NCI-H146 (cell line): ENCODE measurements at places on chromosomes 5 and 9.

DNA sequence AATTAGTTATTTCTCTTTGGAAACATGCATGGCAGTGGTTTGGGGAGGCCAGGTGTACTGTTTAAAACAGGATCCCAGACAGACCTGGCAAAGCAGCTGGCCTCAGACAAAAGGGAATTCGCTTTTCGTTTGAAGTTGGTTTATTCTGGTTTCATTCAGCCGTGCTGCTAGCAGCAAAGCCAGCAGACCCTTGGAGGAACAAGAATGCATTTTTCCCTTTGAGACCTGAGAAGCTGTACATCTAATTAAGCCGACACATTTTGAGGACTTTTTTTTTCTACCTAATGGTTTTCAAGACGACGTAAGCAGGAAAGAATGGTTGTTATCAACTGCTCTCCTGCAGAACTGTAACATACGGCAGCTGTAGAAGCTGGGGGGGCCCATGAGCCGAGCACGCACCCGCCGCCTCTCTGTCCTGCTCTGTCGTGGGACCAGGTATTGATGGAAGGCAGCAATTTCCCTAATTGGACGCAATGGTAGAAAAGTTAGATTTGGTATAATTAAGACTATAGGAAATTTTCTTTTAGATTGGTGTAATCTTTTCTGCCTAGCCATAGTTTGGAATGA is 13.6 kb downstream of the PLEKHG4B start:
- DNase-seq: no peak

- peak; percentile 78 for DNase-seq
Observed at GRCh38 chr5:141084487-141084989, 9.9 kb upstream of the PCDHB2 start.

DNA sequence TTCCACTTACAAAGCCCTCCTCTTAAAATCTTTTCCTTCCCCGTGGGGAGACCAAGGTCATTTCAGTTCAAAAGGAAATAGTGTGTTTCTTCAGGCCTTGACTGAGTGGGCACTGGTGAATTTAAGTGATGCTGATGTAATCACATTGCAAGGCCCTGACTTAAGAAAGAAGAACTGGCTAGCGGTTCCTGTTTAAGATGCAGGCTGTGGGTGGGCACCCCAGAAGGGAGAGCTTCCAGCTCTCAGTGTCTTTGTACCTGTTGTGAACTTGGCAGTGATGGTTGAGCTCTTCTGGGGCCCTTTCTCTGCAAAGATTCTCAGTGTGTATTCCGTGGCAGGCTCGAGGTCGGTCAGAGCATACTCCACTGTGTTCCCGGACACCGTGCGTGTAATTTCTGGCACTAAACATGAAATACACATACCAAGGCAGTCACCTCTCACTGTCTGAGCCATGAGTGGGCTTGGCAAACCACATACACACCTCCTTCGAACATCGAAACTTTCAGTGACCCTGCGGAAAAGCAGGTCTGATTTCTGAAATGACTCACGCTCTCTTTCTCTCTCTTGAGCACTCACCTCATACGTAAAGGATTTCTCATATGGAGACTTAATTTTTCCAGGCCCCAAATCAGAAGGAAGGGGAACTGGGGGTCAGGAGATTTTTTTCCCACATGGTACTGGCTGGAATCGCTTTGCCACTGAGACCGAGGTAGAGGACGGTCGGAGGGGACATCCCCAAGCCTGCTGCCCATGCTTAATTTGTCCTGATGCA is 81.9 kb downstream of the TNC start:
- DNase-seq: no peak

- no peak for DNase-seq
Observed at GRCh38 chr9:127333221-127334064, 63.5 kb upstream of the SLC2A8 start.

- no peak for DNase-seq
Observed at GRCh38 chr9:115758441-115758840, 395.1 kb upstream of the PAPPA start.

- peak; percentile 39 for DNase-seq
Observed at GRCh38 chr5:171419688-171420430, 412 bp downstream of the FGF18 start.

DNA sequence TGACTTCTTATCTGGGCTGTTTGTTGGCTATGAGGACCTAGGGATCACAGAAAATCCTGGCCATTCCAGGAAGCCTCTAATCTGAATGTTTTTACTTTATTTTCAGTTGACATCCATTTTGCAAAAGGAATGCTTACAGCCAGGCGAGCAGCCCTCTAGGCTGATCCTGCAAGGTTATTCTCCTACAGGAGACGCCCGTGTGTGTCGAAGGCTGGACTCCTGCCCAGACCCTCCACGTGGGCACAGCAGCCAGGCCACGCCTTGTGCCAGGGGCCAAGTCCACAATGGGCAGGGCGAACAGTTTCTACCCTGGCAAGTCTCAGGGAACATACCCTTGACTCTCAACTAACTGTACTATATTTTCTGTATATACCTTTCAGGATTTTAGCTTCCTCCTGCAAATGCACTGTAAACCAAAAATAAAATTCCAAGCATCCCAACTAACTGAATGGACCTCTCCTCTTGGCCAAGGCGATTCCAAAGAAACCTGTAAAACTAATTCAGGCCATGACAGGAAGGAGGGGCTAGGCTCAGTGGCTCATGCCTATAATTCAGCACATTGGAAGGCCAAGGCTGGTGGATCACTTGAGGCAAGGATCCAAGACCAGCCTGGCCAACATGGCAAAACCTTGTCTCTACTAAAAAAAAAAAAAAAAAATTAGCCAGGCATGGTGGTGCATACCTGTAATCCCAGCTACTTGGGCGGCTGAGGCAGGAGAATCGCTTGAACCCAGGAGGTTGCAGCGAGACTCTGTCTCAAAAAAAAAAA is 5.7 kb downstream of the CMBL start:
- no peak for DNase-seq

DNA sequence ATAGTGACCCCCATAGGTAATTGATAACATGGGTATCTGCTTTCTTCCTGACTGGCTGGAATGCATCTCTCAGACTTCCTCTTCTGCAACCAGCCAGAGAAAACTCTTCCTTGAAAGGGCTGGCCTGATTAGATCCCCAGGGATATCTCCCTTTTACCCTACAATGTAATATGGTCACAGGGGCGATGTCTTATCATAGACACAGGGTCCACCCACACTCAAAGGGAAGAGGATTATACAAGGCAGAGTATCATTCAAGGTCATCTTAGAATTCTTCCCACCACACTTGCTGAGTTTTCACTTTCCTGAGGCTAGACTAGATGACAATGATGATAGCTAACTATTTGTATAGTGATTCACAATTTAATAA is 33.2 kb downstream of the TTLL11 start:
- DNase-seq: no peak

- no peak for DNase-seq
Observed at GRCh38 chr5:161545344-161546094, 1.0 kb downstream of the GABRB2 start.

DNA sequence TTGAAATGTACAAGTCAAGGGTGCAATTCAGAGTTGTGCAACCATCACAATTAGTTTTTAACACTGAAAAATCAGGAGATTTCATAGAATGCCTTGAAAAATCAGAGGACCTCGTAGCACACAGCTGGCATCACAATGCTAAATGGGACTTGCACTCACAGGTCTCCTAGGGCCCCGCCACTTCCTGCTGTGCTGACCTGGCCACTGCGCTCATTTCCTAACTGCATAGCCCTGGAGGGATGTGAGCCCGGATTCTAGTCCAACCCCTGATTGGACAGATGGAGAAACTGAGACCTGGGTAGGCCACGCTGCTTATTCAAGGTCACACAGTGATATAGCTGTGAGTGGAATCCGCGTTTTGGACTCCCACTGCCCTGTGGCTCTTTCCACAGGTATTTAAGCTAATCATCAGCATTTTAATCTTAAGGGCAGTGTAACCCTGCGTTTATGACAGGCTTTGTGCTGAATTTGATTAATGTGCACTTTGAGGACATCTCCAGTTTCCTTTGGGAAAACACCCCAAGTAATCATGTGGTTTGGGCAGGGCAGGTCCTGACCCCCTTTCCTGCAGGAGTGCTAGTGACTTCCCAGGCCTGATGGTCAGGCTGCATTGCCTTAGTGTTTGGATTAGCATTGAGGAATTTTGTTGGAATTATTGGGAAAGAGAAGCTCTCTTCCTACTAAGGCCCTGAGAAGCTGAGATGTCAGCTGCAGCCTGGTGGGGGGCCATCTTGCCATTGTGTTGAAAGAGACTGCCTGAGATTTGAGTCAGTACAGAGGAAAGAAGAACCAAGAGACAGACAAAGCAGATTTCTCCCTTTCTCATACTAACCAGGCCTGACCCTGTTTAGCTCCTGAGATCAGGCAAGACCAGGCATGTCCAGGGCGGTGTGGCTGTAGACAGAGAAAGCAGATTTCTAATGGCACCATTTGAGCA is 36.2 kb downstream of the STC2 start:
- peak; percentile 45 for DNase-seq

DNA sequence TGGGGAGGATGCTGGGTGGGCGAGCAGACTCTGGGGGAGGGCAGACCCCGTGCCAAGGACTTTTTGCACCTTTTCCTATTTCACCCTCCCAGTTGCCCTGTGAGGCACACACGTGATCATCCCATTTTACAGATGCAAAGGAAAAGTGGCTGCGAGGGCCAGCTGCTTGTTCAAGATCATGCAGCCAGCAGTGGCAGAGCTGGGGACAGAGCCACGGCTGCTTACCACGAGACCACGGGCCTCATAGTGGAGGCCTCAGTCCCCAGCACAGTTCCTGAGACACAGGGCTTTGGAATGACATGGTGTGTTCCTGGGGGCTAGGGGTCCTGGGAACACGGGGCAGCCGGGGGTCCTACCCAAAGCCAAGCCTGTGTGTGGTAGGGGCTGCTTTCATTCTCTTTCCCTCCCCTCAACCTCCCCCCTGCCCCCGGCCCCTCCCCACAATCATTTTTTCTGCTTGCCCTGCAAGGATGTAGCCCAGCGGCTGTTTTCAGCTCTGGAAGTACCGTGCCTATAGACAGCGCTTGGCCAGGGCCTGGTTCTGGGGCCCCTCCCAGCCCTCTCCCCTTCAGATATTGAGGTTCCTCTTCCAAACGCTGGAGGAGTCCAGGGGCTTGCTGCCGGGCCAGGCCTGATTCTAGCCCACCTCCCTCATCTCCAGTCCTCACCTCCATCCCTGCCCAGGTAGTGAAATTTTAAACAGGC is 58.5 kb upstream of the IER5L start:
- no peak for DNase-seq

GRCh38 chr5:147619281-147619878 is 109.5 kb upstream of the DPYSL3 start:
- DNase-seq: no peak

- DNase-seq: no peak
Observed at GRCh38 chr5:4855036-4855435, 285.1 kb upstream of the ADAMTS16 start.

DNA sequence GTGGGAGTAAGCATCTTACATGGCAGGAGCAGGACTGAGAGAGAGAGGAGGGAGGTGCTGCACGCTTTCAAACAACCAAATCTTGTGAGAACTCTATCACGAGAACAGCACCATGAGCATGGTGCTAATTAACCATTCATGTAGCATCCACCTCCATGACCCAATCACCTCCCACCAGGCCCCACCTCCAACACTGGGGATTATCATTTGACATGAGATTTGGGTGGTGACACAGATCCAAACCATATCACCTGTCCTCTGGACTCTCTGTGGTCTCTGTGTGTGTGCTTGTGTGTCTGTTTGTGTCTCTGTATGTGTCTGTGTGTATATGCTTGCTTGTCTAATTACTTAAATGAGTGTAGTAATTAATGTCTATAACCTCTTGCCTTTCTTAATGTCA is 31.1 kb downstream of the SEC61B start:
- DNase-seq: no peak

DNA sequence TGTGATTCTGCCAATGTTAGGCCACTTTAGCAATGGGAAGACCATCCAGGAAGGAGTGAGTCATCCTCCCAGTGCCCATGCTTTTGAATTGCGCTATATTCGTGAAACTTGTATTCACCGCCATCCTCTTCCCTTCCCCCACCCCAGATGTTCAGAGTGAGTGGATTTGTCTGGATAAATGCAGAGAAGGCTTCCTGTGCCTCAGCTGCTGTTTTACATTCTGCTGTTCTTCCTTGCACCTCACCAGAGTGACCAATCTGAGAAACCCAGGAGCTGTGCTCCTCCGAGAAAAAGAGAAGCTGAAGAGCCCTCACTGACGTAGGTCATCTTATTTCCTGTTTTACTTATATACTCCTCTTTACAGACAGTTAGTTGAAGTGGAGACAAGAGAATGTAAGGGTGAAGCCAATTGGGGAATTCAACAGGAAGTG is 24.6 kb upstream of the SVEP1 start:
- DNase-seq: no peak

DNA sequence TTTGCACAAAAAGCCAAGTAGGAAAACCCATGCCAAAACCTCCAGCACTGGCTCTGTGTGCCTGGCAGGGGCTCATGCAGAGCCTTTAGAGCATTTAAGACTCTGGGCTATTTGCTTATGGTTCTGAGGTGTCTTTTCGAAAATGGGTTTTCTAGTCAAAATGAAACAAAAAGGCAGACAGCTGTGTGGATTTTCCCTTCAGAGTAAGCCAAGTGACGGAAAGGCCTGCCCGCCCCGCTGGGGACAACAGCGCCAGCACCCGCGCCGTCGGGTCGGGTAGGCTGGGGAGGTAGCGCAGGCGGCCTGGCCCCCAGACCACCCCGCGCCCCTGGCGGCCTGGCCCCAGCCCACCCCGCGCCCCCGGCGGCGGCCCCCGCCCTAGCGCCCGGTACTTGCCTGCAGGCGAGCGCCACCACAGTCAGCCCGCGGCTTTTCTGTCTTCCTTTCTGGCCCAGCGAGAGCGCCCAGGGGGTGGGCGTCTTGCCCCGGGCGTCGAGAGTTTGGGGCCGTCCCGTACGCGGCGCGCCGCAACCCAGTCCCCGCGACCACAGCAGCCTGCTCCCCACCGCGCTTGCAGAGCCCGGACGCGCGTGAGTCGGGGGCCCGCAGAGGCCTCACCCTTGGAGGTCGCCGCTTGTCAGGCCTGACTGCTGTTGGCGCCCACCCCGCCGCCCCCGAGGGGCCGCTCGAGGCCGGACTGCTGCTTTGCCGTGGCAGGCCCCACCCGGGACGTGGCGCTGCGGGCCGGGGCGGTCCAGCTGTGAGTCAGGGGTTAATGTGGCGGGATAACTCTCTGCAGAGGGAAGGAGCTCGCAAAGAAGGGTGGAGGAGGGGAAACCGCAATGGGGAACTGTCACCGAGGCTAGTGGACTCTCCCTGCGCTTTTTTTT is at the start of gene TICAM2:
TICAM2 (minus strand) TSS at position 779 of the 890 bp plus-strand sequence. CDS start 21,223 bp downstream, outside the sequence.
- DNase-seq: peak; percentile 55

DNA sequence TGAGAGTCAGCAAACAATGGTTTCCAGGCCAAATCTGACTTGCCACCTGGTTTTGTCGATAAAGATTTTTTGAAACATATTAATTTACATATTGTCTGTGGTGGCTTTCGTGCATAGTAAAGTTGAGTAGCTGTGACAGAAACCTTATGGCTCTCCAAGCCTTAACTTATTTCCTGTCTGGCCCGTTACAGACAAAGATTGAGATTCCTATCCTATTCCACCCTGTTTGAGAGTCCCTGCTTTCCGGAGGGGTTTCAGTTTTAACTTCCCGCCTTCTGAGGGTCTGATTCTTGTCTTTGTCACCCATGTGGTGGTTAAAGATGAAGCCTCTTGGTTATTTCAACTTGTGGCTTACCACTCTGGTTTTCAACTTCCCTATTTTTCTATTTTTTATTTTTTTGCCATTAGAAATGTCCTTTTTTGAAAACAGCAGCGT is 11.4 kb downstream of the OTULIN start:
- DNase-seq: no peak
